ENCODE measurements at places on chromosomes 2 and 18.

DNA sequence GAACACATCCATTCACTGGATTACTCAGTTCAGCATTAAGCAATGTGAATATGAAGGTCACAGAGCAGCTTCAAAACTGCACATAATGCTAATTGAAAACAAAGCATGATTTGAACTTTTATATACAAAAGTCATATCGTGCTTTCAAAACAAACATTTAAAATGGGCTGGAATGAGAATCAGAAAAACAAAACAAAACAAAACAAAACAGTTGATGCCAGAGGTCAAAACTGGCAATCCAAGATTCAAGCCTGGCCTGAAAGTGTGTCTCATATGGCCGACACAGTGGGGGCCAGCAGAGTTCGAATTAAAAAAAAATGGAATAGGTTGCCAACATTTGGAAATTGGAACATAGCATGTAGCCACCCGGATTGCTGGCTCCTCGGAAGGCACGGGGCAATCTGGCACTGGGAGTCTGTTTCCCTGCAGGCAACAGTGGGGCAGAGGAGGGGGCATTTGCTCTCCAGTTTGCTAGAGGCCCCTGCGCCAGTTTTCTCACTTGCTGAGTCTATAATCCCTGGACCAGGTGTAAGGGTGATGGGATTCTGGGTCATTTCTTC lies 294.4 kb downstream of the ZNF521 start:
- DNase-seq: no peak

- peak; percentile 11 for DNase-seq
Measured at GRCh38 chr2:30231996-30232800, 864 bp downstream of the LBH start.

DNA sequence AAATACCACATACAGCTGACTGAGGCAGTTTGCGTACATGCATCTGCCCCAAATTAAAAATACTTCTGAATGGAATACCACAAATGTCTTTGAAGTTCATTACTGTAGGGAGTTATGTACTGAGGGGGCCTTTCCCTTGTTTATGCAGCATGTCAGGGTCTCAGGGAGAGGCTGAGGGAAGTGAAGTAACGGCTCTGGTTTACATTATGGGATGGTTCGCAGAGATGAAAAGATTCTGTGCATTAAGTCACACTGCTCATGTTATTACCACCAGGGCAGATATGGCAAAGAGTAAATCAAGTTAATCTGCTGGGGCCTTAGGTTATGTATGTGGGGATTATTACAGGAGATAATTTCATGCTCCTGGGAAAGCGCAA lies 385.9 kb upstream of the RND3 start:
- DNase-seq: no peak

DNA sequence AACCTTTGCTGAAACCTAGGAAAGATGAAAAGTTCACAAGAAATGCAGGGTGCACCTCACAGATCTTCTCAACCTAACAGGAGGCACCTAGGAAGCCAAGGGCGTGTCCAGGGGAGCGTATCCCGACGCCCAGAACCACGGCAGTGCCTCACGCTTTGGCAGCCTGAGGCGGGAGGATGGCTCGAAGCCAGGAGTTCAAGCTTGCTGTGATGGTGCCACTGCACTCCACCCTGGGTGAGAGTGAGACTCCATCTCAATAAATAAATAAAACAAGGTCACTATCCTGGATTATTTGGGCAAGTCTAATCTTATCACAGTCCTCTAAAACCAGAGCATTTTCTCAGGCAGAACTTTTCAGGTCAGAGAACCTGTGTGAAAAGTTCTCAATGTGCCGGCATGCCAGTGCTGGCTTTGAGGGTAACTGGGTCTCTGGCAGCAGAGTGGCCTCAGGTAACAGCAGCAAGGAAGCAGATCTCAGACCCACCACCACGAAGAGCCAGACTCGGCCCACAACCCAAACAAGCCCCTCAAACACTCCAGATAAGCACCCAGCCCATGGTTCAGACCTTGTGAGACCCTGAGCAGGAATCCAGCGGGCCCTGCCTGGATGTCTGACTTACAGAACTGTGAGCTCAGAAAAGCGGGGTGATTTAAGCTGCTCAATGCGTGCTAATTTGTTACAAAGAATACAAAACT lies 11.7 kb downstream of the HSBP1L1 start:
- DNase-seq: no peak

GRCh38 chr2:235868645-235869044 lies 299.5 kb downstream of the GBX2 start:
- DNase-seq: no peak

DNA sequence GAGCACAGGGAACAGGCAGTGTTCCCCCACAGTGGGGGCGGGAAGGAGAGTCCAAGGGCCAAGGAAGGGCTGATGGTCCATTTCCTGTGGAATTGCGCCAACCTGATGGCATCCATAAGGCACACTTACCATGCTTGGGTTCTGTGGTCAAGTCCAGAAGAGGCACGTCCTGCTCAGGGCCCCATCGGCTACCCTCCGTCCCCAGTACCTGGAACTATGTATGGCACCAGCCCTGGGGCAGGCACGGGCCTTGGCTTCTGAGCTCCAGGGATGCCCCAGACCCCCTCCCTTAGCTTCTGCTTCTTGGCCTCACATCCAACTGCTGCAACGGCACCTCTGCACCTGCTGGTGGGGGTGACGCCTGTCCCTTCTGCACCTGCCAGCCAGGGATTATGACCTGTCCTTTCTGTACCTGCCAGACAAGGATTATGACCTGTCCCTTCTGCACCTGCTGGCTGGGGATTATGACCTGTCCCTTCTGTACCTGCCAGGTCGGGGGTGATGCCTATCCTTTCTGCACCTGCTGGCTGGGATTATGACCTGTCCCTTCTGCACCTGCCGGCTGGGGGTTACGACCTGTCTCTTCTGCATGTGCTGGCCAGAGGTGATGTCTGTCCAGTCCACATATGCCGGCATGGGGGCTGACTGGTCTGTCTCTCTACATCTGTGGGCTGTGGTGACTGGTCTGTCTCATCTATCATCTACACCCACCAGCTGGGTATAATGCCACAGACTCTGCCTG lies 45.4 kb upstream of the SNTG2 start:
- DNase-seq: no peak

DNA sequence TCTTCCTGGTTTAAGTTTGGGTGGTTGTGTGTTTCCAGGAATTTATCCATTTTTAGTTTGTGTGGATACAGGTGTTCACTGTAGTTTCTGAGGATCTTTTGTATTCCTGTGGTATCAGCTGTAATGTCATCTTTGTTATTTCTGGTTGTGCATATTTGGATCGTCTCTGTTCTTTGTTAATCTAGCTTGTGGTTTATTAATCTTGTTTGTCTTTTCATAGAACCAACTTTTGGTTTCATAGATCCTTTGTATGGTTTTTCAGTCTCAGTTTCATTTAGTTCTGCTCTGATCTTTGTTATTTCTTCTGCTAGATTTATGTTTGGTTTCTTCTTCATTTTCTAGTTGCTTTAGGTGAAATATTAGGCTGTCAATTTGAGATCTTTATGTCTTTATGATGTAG lies 202.4 kb upstream of the ZSWIM2 start:
- DNase-seq: no peak

DNA sequence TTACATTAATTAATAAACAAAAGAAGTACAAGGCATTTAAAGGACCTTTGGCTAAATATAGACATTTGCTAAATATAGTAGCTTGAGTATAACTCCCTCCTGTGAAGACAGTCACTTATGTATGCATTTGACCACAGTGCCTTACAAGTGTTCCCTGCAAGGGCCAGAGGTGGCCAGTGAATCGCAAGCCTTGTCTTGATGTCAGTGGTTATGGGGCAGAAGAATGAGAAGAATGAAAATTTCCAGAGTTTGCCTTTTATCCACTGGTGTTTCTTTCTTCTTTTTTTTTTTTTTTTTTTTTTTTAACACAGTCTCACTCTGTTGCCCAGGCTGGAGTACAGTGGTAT lies 1.8 kb downstream of the LRRFIP1 start:
- no peak for DNase-seq

DNA sequence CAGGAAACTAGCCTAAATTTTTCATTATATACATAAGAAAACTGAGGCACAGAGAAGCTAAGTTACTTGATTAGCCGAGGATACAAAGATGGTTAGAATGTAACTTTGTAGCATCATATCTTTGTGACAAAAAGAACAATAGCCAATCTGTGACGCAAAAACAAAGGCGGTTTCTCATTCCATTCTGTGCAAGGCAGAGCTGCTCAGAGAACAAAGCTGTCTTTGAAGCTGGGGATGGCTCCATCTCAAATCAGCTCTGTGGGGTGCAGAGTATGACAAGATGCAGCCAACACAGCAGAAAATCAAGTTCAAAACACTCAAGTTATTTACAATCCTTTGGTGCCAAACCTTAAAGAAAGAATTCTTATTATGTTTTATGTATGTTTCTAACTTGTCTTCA lies 81.9 kb upstream of the VWC2L start:
- no peak for DNase-seq

- DNase-seq: no peak
Measured at GRCh38 chr2:207825045-207825954, 55.6 kb upstream of the FZD5 start.

DNA sequence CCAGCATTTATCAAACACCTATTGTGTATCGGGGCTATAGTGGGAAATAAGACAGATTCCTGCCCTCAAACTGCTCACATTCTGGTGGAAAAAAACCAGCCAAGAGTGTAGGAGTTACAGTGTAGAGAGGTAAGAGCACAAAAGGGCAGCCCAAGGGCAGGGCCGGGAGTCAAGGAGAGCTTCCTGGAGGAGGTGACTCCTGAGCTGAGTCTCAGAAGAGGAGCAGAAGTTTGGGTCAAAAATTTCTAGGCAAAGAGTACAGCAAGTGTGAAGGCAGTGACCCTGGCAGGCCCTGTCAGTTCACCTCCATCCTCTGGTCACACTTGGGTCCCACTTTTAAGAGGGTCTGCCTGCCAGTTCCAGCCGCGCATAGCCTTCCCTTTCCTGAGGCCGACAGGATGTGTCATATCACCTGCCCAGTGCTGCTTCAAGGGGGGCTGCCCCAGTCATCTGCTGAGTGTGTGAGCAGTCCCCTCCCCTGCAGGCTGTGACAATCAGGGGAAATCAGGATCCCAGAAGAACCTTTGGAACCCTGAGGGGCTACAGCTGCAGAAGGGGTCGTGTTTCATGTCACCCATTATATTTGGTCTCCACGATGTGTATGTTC lies 118.4 kb downstream of the GLI2 start:
- no peak for DNase-seq

GRCh38 chr2:240922245-240922981 lies 16.3 kb downstream of the CROCC2 start:
- DNase-seq: no peak

DNA sequence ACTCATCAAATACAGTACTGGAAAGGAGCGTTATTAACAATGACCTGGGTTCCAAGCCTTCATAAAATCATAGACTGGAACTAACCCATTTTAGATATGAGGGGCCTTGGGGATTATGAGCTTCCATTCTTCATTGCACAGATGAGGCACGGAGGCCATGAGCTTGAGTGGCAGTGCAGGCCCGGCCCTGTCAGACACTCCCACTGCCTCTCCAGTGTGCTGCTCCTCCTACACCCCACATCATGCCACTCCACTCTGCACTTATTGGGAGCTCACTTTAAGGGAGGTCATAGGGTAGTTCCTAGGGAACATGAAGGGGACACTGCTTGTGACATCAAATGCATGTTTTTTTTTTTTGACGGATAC lies 77.9 kb downstream of the TSN start:
- no peak for DNase-seq

DNA sequence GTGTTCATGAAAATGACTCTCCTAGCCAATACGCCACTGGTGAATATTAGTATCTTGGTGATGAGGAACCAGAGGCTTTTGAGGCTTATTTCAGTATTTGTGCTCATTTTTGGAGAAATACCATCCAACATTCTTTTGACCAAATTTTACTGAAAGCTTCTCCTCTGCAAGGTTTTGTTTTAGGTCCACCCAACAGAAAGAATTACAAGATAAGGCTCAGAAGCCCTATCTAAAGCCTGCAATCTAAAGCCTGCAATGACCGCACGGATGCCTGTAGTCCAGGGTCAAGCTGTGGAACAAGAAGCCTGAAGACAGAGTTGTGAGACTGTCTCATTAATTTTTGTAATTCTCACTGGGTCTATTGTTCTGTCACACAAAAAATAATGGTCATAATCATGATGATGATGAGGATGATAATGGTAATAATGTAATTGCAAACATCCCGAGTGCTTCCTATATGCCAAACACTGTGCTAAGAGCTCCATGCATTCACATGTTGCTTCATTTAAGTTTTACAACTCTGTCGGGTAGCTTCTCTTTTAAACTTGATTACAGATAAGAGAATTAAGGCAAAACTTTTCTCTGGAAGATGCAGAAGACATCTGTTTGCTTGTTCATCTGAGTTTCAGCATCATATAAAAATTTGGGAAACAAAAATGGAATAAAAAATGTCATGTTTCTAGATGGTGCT lies 33.2 kb upstream of the NCOA1 start:
- no peak for DNase-seq

- DNase-seq: no peak
Measured at GRCh38 chr2:220502539-220502938, 875.1 kb downstream of the SLC4A3 start.

DNA sequence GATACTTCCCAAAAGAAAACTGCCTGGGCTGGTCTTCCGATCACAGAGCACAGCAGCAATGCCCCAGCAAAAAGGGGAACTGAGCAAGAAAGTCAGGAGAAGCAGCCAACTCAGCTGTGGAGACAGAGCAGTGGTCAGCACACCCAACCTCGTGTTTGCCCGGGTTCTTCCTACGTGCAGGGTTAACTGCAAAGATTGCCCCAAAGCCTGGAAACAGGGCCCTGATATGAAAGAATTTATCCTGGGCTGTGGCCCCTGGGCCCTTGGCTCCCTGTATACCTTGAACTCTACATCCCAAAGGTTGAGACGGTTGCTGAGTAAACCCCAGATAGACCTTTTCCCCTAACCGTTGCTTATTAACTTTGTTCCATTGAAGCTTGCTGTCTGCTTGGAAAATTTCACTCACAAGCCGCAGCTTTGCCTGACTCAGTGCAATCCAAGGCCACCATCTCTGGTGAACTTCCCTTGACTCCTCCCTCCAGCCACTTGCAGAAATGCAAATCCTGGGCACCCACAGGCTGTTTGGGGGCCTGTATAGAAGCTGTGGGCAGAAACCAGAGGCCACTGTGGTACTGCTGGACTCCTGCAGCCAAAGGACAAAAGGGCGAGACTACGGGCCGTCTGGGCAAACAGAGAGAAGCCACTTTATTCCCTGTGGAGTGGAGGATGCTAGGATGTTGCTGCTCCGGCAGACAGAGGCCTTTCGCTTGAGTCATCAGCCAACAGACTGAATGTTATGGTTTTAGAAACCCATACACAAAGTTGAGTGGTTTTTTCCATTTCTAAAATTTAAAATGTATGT lies 18.2 kb downstream of the NRP2 start:
- DNase-seq: peak; percentile 89
